ENCODE measurements at places on chromosomes 1 and 21.
A peak's percentile ranks its signal among the peaks of the same experiment; 100 is the strongest.

GRCh38 chr1:7558481-7558880 lies 212.6 kb upstream of the VAMP3 start:
- DNase-seq: no peak

DNA sequence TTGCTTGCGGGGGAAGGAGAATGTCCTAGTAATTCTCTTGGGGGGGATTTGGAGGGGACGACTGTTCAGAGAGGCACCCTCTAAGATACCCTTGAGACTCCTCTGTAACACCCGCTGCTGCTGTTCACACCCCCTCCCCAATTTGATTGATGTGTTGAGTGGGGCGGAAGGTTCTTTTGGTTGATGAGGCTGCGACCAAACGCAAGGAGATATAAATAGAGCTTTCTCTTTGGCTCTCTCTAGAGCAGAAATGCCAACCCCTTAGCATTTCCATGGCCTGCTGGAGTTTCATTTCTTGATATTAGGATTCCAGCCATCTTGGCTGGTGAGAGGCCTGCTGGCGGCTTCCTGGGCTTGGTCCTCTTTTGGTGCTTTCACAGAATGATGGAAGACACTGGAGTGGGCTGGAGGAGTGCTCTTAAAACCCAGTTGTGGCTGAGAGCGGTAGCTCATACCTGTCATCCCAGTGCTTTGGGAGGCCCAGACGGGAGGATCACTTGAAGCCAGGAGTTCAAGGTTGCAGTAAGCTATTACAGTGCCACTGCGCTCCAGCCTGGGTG lies 2.0 kb downstream of the PIK3CD start:
- DNase-seq: no peak

GRCh38 chr1:214830941-214831340 lies 227.9 kb downstream of the CENPF start:
- DNase-seq: no peak

GRCh38 chr1:109547463-109548320 lies 723 bp upstream of the GNAI3 start:
- DNase-seq: peak; percentile 16

DNA sequence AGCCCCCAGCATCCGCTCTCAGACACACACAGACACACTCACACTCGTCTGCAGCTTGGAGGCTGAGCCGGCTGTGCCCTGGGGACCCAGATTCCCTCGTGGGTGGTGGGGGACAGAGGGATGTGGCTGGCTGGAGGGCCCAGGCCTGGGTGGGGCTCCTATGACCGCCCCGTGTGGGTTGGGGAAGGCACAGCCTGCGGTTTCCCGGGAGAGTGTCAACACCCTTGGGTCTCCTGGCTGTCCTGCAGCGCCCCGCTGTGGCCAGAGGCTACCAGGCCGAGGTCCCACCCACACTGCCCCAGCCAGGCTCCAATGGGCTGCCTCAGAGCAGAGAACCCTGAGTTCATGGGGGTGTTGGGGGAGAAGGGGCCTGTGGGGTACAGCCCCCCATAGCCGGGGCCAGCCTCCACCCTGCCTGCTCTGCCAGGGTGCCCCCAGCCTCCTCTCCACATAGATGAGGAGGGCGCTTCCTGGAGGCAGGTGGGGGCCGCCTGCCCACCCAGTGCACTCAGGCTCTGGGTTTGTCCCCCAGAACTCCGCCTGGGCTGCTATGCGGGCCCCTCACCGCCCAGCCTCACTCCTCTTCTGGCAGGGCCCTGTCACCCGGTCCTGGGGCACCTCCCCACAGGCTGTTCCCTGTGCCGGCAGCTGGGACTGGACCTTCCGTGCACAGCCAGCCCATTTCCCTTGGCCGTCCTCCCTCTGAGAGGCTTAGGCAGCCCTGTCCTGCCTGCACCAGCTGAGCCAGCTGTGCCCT lies at the start of gene TTC34:
Gene TTC34 (minus strand): TSS at position 159 of the 757 bp plus-strand sequence. CDS start 866 bp downstream, outside the sequence.
- peak; percentile 41 for DNase-seq

GRCh38 chr1:36411674-36412648 lies 14.3 kb upstream of the LSM10 start:
- DNase-seq: peak; percentile 18

DNA sequence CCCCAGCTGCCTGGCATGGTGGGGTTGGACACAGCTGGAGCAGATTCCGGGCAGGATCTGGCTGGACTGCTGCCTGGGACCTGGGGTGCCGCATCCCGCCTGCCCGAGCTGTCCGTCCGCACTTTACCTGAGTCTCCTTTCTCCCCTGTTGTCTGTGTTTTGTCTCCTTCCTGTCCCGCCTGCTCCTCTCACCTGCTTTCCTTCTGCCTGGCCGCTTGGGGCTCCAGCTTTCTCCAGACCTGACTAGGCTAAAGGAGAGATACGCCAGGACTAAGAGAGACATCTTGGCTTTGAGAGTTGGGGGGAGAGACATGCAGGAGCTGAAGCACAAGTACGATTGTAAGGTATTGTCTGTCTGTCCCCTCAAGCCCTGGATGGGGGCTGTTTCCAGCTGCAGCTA lies 73.3 kb downstream of the ARHGEF10L start:
- DNase-seq: no peak

GRCh38 chr1:92711473-92712165 lies 73.3 kb downstream of the EVI5 start:
- DNase-seq: no peak

DNA sequence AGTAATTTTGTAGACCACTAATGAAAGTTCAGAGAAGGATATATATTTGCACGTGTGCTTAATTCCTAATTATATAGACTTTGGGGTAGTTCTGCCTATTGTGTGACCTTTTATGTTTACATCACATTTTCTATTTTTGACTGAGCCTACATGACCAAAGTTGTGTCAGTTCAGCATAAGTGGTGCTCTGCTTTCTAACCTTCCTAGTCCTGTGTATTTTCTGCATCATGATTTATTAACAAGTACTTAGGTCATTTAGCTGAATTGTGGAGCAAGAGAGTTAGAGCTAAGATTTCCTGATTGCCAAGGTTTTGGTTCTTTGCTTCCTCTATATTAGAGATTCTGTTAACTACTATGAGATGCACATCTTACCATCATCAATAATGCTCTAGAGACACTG lies 176.0 kb downstream of the C1orf21 start:
- no peak for DNase-seq

DNA sequence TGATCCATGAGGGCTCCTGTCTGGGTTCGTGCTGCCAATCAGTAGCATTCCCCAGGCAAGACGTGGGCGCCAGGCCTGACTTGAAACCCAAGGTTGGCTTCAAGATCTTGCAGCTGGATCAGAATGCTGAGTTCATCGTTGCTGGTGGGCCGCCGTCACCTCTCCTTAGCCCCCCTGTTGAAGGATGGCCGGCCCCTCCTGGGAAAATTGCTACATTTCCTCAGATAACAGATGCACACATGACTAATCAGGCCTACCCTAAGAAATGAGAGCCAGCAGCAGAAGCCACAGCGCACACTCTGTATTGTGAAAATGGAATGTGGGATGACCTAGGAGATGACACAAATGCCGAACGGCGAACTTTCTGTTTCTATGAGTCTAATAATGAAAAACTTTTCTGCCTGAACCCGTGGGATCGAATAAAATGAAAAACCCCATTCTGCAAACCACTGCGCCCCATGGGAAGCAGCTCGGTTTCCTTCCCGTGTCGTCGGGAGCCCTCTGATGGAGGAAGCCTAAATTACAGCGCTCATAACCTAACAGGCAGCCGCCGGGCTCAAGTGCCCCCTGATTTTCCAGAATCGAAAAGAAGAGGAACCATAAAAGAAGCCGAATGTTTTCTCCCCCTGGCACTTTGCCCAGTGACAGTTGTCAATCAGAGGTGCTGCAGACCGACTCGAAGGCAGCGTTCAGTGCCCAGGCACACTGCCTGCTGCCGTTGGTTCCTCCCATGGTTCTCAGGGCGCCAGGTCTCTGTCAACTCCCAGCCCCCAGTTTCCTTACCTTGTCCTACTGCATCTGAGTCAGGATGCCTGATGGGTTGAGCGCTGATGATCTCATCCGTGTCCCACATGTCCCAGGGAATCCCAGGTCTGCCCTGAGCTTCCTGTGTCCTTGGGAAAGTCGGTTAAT lies 38.2 kb upstream of the H6PD start:
- DNase-seq: peak; percentile 61

DNA sequence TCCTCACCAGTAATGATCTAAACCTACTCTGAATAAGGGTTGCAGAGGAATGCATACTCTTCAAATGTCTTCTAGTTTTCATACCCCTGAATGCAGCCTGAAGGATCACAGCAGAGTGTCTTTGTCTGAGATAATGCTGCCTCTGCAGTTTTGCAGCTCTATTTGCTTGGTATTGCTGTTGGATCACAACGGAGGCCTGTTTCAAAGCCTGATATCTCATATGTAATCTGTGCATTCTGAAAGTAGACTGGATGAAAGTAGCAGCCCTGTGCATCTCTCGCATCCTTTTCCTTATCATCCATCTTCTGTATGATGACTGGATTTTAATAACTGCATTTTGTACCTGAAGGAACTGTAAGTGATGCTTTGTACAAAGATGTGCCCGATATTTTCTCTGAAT lies 34.9 kb upstream of the F13B start:
- DNase-seq: no peak

DNA sequence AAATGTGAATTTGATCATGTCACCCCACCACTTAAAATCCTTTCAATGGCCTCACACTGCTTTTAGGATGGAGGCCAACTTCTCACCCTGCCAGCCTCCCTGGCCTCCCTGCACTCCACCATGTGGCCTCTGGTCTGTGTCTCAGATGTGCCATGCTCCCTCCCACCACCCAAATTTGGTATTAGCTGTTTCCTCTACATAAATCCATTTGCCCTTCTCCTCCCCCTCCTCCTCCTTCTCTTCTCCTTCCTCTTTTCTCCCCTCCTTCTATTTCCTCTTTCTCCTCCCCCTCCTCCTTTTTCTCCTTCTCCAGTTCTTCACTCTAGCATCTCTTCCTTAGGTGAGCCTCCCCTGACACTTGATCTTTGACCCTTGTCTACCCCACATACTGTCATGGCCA lies 16.7 kb upstream of the GUCA2B start:
- no peak for DNase-seq

- DNase-seq: no peak
Measured at GRCh38 chr21:39863111-39863510, 4.1 kb upstream of the PCP4 start.

DNA sequence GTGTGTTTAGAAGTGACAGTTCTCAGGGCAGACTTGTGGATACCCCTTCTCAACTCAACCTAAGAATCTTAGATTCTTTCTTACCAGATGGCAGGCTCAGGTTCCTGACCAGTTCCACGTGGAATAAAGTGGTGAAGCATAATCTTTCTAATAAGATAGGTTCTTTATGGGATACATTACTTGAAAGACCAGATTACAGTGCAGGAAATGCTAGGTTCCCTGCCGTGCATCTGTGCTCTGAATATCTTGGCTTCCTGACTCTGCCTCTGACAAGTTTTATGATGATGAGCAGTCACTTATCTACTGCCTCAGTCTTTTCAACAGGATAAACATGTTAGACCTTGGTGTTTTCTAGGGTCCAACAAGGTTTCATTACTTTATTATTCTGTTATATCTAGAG lies 207.9 kb upstream of the CACYBP start:
- DNase-seq: no peak

DNA sequence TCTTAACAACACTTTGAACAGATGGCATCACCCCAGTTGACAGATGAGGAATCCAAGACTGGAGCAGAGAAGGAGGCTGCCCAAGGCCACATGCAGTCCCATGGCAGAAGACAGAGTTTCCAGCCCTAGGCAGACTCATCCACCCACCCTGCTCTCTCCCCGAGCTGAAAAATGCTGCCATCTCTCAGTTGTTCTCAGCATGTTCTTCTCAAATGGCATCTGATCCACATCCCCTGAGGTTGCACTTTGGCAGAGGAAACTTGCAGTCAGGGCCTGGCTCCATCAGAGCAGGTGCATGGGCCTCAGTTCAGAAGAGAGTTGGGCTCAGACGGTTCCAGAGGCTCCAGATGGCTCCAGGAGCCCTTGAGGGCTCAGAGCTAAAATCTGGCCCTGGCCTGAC lies 709.4 kb downstream of the MATN1 start:
- no peak for DNase-seq

GRCh38 chr1:210323957-210324356 lies 4.7 kb upstream of the HHAT start:
- DNase-seq: no peak

DNA sequence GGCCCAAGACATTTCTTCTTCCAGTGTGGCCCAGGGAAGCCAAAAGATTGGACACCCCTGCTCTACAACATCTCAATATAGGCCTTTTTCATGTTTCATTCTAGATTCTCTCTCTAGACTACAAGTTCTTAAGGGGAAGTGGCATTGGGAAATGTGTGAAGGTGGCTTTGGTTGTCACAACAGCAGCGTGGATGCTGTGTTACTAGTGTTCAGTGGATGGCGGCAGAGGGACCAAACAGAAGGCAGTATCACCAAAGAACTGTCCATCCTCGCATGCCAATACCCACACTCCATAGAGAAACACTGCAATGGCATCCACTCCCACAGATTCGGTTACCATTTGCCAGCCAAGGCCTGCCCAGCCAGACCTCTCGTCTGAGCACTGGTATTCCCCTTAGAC lies 24.3 kb upstream of the IFNAR2 start:
- no peak for DNase-seq

GRCh38 chr1:91876781-91877573 lies 9.0 kb downstream of the TGFBR3 start:
- no peak for DNase-seq

- no peak for DNase-seq
Measured at GRCh38 chr21:41119901-41120300, 48.1 kb upstream of the BACE2 start.

DNA sequence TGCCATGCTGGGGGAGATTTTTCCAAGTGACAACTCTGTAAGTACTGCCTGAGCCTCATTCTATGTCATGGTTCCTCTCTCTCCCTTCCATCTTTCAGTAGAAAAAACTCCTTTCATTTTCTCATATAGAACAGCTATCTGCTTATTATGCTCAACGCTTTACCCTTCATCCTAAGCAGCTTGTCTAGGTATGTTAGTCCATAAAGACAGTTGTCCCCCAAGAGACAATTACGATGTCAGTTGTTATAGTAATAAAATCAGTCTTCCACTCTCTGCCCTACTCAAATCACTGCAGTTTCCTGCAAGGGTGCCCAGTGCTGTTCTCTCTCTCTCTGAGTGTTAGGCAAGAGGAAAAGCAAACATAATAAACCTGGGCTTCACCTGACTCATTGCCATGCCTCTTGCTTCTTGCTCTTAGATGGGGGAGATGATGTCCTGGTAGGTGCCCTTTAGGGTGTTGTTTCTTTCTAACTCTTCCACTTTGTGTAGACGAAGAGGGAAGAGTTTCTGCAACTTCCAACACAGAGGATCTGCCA lies 59.4 kb downstream of the PAPPA2 start:
- DNase-seq: no peak

DNA sequence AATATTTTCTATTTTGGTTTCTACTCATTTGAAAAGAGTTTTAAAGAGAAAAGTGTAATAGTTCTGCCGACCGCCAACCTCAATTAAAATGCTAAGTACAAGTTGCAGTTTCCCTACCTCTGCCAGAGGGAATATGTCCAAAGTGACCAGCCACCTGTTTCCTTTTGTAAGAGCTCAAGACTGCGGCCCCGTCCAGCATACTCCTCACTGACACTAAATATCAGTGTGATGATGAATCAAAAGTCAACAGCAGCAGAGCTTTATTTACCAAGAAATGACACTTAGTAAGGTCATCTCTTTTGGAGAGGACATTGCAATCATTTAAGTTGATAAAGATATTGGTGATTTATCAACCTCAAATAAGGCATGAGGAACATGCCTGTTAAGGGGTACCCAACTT lies 57.4 kb upstream of the NRIP1 start:
- no peak for DNase-seq

- no peak for DNase-seq
Measured at GRCh38 chr1:165456114-165456513, 11.2 kb upstream of the RXRG start.

GRCh38 chr1:209421186-209421585 lies 162.3 kb upstream of the CAMK1G start:
- no peak for DNase-seq

- DNase-seq: no peak
Measured at GRCh38 chr1:228781809-228782661, 46.8 kb downstream of the RHOU start.
